ENCODE measurements at places on chromosomes 6 and 20. TPM values are rescaled to one million over a fixed set of nuclear protein-coding genes. Genes with fewer than 3 reads are reported as not detected.

DNA sequence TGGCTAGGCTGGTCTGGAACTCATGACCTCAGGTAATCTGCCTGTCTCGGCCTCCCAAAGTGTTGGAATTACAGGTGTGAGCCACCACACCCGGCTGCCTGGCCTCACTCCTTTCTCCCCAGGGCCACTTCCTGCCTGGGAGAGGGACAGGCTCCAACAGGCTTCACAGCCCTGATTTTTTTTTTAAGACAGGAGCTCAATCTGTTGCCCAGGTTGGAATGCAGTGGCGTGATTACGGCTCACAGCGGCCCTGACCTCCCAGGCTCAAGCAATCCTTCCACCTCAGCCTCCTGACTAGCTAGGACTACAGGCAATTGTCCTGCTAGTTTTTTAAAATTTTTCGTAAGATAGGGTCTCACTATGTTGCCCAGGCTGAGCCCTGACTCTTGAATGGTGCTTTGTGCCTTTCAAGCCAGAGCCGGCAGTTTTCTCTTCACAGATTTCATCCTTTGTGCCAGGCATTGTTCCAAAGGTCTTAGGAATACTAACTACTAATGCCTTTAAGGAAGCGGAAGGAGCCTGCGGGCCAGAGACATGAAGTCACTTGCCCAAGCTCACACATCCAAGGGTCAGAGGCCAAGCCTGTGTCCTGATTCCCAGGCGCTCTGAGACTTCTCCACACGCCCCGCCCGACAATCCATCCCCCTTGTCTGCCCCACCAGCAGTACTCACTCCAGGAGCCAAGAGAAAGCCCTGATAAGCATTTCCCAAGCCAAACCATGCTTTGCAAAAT is 19.2 kb downstream of the CAPN11 start:
- no peak for DNase-seq

DNA sequence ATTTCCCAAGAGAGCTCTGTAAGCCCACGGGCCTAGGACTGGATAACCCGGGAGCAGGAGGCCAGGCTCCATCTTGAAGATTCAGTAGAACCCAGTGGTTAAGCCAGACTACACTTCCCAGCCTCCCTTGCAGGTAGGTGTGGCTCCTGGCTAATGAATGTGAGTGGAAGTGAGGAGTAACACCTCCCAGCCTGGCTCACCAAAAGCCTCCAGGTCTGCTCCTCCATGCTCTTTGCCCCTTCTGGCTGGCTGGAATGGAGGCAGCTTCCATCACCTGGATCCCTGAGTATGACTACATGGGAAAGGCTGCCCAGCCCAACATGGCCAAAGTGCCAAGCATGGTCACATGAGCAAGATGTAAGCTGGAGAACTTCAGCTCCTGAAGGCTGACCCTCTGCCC is 9.7 kb downstream of the LRRN4 start:
- no peak for DNase-seq

GRCh38 chr6:117718895-117719294 is 43.6 kb downstream of the NUS1 start:
- DNase-seq: no peak

GRCh38 chr20:58714340-58714922 is 21.8 kb downstream of the NPEPL1 start:
- no peak for DNase-seq

DNA sequence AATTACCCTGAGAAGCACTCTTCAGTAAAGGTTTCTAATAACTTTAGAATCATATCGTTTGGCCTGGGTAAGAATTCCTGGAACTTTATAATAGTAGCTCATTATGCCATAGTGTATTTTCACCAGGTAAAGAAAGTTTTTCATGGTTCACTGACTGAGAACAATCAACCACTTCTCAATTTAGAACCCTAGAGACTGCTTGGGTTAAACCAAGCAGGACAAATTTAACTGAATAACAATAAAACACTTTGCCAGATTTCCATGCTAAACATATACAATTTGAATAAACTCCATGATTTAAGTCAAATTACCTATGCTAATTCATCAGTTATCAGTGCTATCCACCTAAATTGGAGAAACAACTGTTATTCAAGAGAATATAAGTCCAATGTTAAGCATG is 99.4 kb downstream of the PLG start:
- DNase-seq: no peak

DNA sequence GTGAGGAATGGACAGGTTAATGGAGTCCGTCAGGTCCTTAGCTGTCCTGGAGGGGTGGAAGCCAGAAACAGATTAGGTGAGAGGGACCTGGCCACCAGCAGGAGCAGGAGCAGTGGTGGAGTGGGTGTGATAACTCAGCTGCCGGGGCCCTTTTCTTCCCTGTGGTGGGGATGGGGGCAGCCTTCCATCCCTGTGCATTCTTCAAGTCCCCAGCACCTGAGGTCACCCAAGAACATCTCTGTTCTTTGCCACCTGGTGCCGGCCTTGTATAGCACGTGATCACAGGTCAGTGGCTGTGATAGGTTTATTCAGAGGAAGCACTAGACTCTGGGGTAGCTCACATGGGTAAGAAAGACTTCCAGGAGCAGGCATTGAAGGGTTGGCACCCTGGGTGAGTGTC is 16.6 kb downstream of the ERGIC3 start:
- no peak for DNase-seq

GRCh38 chr6:143164565-143165105 is 103.9 kb downstream of the AIG1 start:
- DNase-seq: no peak

- no peak for DNase-seq
Measured at GRCh38 chr6:21371676-21372171, 221.8 kb upstream of the SOX4 start.

GRCh38 chr20:41387444-41387851 is 20.8 kb upstream of the EMILIN3 start:
- DNase-seq: no peak

GRCh38 chr6:71579902-71580301 is 291.3 kb downstream of the OGFRL1 start:
- no peak for DNase-seq

GRCh38 chr6:19603721-19604120 is 233.4 kb upstream of the ID4 start:
- no peak for DNase-seq

DNA sequence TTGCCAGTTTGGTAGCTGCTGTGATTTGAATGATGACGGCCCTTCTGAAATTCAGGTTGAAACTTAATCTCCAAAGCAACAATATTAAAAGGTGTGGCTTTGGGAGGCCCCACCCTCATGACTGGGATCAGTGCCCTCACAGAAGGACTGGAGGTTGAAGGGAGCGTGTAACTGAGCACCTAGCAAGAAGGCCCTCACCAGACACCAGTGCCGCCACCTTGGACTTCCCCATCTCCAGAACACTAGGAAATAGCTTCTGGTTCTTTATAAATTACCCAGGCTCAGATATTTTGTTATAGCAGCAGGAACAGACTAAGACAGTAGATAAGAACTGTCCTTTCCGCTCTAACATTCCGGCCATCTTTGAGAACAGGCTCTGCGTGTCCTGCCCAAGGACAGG is 243.1 kb downstream of the DLL1 start:
- no peak for DNase-seq

GRCh38 chr6:33705268-33705885 is 6.1 kb downstream of the UQCC2 start:
- DNase-seq: no peak

DNA sequence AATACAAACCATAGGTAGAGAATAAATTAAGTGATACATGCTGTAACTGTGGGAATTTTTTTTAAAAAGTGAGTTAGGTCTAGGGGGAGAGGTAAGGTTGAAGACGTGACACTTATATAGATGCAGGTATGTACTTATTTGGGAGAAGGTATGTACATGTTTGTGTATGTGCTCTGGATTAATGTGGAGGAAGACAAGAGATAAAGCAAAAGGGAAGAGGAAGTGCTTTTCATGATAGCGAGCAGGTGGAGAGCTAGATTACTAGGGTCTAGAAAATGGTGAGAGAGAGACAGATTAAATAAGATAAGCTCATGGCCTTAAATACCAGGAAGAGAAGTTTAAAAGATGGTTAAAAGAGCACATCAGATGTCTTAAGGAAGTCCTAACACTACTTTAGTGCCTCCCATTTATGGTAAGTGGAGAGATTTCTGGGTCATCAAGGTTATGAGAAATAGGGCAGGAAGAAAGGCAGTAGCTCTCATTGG is 92.5 kb downstream of the MAN1A1 start:
- DNase-seq: no peak

DNA sequence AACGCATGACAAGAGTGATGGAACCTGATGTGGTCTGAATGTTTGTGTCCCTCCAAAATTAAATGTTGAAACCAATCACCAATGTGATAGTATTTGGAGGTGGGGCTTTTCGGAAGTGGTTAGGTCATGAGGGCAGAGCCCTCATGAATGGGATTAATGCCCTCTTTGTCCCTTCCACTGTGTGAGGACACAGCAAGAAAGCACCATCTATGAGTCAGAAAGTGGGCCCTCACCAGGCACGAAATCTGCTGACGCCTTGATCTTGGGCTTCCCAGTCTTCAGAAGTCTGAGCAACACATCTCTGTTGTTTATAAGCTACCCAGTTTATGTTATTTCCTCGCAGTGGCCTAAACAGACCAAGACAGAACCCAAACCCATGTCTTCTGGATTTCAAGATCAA is 244.0 kb upstream of the JAG1 start:
- no peak for DNase-seq

- DNase-seq: no peak
Measured at GRCh38 chr20:51526106-51526470, 16.4 kb downstream of the NFATC2 start.

- no peak for DNase-seq
Measured at GRCh38 chr20:58544891-58545290, 29.7 kb upstream of the APCDD1L start.

- no peak for DNase-seq
Measured at GRCh38 chr6:51644426-51644825, 443.0 kb downstream of the PKHD1 start.

PSORS1C2 gene
- not detected for polyA plus RNA-seq

FGD2 gene
- polyA plus RNA-seq: 19.7 TPM

RWDD2A gene
- 3.1 TPM for polyA plus RNA-seq

RHAG gene
- polyA plus RNA-seq: not detected

ZNF831 gene
- polyA plus RNA-seq: 0.03 TPM
